ENCODE measurements at places on chromosomes 16 and 17.

GRCh38 chr16:22423716-22424115 lies 49.3 kb upstream of the CDR2 start:
- no peak for DNase-seq

GRCh38 chr17:13474073-13474800 lies 127.5 kb downstream of the HS3ST3A1 start:
- no peak for DNase-seq

DNA sequence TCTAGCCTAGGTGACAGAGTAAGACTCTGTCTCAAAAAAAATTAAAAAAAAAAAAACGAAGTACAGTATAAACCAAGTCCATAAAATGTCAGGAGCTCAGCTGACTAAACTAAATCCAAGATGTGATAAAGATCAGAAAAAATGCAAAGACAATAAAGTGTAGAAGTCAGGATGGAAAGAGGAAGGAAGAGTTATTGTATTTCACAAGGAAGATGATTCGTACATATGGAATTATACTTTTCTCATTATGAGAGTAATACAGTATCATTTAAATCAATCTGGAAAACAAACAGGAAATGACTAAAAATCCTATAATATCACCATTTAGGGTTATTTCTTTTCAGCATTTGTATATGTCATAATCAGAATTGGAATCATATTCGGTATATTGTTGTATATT lies 11.4 kb upstream of the APOH start:
- no peak for DNase-seq

DNA sequence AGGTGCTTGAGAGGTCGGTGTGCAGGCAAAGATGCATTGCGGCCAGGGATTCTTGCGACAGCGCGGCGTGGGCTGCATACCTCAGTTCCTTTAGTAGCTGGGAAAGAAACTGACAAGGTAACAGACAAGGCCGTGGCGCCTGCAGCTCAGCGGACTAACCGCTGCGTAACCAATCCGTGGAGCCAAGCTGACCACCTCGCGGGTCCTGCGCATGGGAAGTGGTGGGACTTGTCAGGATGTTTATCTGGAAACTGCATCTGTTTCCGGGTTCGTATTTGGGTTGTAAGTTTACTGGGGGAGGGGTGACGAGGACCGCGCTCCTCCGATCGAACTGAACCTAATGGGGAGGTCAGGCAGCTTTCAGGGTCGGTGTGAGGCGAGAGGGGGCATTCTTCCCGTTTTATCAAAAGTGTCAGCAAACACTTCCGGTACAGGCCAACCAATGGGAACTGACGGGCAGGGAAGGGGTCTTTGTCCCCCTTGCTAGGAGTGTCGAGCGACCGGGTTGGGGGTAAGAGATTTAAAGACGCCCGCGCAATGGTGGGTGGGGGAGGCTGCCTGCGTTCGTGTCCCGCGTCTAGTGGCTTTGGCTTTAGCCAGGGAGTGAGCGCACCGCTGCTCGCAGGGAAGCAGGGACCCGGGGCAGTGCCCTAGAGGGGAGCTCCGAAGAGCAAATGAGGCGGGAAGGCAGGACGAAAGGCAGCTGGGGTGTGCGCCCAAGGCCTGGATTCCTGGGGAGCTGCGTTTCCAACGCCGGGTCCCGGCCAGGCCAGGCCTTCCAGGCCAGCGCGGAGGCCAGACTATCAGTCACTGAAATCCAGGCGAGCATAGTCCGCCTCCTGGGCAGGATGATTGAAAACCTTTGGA lies 7.0 kb downstream of the IRX6 start:
- no peak for DNase-seq

Measured in NCI-H2171 (cell line).